Right lobe of liver (tissue), 6 donors: ENCODE measurements at places on chromosomes 3 and 15.

GRCh38 chr3:72142028-72142427, 357.1 kb upstream of the PROK2 start:
- DNase-seq, result no peak

GRCh38 chr3:186959029-186959624, 28.8 kb downstream of the ST6GAL1 start:
- no peak for DNase-seq

DNA sequence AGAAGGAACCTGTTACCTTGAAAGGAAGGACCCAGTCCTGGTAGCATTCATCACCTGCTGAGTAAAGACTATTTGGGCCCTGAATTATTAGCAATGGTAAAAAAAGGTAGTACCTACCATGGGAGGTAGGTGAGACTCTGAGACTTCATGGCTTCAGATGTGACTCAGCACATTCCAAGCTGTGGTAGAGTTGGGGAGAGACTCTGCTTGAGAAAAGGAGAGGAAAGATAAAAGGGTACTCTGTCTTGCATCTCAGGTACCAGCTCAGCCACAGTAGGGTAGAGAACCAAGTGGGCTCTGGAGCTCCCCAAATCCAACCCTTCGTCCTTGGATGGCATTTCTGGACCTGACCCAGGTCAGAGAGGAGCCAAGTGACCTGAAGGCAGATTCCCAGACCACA, 430.4 kb downstream of the TBL1XR1 start:
- no peak for DNase-seq

DNA sequence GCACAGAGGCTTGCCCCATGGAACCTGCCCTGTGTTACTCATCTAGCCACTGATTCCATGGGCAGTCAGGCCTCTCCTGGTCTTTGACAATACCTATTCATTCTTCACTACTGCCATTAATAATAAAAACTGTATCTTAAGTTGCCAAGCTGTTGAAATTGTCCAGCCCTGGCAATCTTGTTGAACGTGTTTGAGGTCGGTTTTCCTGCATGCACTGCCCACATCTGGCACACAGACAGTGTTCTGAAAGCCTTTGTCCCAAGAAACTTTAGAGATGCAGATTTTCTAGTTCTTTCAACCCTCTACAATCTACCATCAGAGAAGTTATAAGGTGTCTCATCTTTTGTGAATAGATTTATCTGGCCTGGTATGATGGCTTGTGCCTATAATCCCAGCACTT, 567.2 kb upstream of the NECTIN3 start:
- no peak for DNase-seq

- no peak for DNase-seq
Measured at GRCh38 chr3:27800261-27800660, 78.1 kb upstream of the EOMES start.

DNA sequence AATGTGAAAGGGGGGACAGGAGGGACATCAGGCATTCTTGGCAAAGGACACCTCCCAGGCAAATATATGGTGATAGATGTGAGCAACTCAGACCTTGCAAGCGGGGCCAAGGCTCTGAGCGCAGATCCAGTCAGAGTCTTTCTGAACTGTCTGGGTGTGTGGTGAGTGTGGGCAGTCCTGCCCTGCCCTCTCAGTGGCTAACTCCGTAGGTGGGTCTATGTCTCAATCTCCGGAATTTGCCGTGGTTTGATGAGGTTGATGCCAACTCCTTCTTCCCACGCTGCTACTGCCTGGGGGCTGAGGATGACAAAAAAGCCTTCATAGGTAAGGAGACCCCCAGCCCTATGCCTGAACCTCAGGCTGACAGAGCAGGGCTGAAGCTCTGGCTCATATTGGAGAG, 7.4 kb downstream of the TTLL3 start:
- DNase-seq, result no peak

DNA sequence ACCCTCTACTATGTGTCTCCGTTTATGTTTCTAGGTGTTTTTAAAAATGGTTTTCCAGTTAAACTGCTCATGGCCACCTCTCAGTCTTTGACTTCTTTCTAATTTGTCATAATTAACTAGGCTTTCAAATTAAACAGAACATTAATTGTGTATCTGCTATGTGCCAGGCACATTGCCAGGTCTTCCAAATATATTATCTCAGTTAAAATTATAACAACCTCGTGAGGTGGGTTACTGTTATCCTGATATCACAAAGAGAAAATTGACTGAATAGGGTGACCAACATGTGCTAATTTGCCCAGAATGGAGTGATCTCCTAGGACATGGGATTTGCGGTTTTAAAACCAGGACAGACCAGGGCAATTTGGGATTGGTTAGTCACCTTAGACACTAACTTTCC, 222.4 kb upstream of the TLE3 start:
- no peak for DNase-seq

GRCh38 chr15:101156509-101157159, 95.2 kb downstream of the CHSY1 start:
- no peak for DNase-seq

GRCh38 chr15:43483297-43484128, 9.4 kb downstream of the TP53BP1 start:
- DNase-seq, result no peak

- DNase-seq, result no peak
Measured at GRCh38 chr3:194422188-194422587, 23.1 kb upstream of the GP5 start.

- DNase-seq, result no peak
Measured at GRCh38 chr3:79597709-79598108, 170.1 kb downstream of the ROBO1 start.

GRCh38 chr15:68589053-68589452, 10.3 kb downstream of the CORO2B start:
- no peak for DNase-seq
